ENCODE measurements at places on chromosomes 5 and 9.

GRCh38 chr5:1111241-1111726, 579 bp downstream of the SLC12A7 start:
- DNase-seq, result peak; percentile 13

DNA sequence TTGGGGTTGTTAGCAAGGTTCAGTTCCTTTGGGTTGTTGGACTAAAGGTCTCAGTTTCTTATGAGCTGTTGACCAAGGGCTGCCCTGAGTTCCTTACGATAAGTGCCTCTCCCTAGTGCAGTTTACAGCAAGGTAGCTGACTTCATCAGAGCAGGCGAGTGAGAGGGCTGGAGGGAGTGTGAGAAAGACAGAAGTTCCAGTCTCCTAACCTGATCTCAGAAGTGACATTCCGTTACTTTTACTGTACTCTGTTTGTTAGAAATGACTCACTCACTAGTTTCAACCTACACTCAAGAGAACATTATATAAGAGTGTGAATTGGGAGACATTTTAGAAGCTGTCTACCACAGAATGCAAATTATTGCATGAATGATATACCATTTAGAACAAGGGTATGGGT, 21.2 kb upstream of the IL31RA start:
- DNase-seq, result no peak

DNA sequence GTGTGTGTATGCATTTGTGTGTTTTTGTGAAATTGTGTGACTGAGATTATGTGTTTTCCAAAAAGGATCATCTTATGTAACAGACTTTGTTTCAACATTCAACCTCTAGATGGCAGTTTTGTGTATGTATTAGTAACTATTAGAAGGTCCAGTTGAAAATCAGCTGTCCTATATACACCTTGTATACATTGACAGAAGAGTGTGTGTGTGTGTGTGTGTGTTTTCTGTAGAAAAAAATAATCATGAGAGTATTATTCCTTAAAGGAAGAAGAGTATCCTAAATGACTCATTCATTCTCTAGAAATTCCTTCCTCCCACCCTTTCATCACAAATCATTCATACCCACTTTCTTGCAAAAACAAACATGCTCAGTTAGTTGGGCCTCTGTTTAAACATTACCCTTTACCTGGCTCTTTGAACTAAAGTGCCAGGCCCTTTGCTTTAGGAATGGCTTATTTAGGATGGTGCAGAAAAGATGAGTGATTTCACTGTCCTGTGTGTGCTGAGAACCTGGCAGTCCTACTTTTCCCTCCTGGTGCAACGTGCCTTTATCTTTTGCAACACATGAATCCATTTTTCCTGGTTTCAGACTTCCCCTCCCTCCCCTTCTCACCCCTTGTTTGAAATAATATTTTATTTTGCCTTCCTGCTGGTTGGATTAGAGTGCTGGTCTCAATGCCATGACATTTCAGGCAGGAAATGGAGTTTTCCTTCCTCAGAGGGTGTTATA, 152.2 kb downstream of the ARHGAP26 start:
- DNase-seq, result no peak

DNA sequence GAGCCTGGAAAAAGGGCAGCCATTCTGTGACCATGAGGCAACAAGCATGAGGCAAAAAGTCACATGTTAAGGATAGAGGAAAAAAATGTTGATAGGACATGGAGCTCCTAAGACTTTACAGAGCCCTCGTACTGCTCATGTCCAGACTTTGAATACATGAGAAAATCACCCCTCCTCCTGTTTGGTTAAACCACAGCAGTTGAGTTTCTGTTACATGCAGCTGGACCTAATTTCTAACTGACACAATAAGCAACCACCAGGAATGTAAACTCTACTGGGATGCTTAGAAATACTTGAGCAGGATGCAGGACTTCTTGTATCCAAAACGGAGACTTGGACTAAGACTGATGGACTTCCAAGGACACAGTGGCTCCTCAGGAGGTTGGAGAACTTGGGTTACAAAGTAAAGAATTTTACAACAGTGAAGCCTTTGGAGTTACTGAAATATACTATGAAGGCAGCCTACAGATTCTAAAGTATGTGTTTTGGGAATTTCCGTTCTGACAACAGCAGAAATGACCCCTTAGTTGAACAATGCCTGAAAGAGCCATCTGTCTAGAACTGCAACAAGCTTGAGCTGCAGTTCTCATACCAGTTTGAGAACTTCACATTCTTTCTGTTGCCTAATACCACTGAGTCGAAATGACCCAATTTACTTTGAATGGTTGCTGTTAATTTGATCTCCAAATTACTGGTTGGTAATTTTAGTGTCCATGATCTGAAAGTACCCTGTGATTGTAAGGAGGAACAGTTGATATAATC, 268.9 kb downstream of the PIK3R1 start:
- DNase-seq, result no peak

- DNase-seq, result no peak
These were observed 75.0 kb upstream of the TRIO start for GRCh38 chr5:14068136-14068535.

All from CD4-positive, alpha-beta T cell treated with Interleukin-4 for 1 hour (primary cell).